Small intestine (tissue), 16 donors: ENCODE measurements at places on chromosomes 1 and 21.

GRCh38 chr1:230632273-230632873 lies 9.9 kb upstream of the COG2 start:
- peak; percentile 52 for DNase-seq
- H3K4me1 ChIP-seq = no peaks in the 10 kb centered on the region
- H3K36me3 ChIP-seq = no peaks in the 10 kb centered on the region
- H3K27ac ChIP-seq = no peak overlapping the region
- no peak overlapping the region for H3K4me3 ChIP-seq

DNA sequence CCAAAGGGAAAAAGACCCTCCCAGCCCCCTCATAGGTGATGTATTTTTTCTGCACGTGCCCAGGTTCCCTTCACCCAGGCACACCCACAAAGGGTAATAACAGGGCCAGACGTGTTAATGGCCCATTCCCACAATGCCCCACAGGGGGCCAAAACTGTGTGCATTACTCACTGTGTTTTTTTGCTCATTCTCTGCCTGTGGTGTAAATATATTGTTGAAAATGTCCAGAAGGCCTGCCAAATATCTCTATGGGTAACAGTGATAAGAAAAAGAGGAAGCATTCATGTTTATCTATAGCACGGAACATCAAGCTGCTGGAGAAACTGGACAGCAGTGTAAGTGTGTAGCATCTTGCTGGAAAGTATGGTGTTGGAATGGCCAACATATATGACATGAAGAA lies 21.9 kb downstream of the RHEX start:
- no peaks in the 10 kb centered on the region for H3K36me3 ChIP-seq
- H3K27me3 ChIP-seq = no peaks in the 10 kb centered on the region
- no peak for DNase-seq
- no peaks in the 10 kb centered on the region for H3K4me1 ChIP-seq
- H3K27ac ChIP-seq = no peak overlapping the region

GRCh38 chr1:154972517-154973343 lies 1.8 kb upstream of the CKS1B start:
- H3K4me1 ChIP-seq = peaks cover 18% of the 10 kb centered on the region
- H3K4me3 ChIP-seq = no peak overlapping the region
- no peaks in the 10 kb centered on the region for H3K36me3 ChIP-seq
- peak overlapping the region; percentile 97 for H3K27ac ChIP-seq
- H3K27me3 ChIP-seq = no peaks in the 10 kb centered on the region

DNA sequence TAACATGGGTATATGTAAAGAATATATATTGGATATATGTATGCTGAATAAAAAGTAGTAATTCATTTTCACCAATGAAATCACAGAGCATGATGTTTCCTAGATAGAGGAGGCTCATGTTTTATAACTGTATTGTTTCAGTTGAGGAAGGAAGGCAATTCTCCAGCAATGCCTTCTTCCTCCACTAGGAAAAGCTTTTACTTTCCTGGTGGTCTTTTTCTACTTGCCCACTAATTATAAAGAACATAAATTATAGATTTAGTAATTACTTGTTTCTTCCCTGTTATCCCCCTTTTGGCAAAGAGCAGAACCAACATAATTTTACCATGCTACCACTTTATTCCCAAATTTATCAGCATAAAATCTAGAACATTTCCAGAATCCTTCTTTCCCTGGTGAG lies 159.0 kb downstream of the PLA2G4A start:
- no peak for DNase-seq
- H3K36me3 ChIP-seq = peaks cover 2% of the 10 kb centered on the region
- H3K4me3 ChIP-seq = no peak overlapping the region
- H3K4me1 ChIP-seq = peaks cover 4% of the 10 kb centered on the region

DNA sequence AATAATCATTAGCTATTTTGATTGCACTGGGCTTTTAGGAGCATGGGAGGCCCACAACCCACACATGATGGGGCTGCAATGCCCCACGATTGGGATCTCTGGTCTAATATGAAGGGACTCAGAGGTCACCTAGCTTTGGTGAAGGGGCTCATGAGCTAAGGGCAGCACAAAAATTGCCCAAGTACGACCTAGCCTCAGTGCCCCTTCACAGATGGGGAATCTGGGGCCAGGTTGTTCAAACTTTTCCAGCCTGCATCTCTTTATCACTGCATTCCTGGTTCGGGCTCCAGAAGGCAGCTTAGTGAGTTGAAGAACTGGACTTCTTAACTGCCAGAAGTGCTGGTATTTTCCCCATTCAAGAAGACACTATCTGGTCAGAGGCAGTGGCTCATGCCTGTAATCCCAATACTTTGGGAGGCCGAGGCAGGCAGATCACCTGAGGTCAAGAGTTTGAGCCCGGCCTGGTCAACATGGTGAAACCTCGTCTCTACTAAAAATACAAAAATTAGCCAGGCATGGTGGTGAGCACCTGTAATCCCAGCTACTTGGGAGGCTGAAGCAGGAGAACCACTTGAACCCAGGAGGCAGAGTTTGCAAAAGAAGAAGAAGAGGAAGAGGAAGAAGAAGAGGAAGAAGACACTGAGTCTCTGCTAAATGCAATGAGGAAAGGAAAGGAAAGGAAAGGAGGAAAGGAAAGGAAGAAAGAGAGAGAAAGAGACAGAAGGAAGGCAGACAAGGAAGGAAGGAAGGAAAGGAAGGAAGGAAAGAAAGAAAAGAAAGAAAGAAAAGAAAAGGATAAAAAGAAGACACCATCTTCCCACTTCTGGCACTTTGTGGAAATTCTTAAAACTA lies 258.5 kb upstream of the IRF2BP2 start:
- H3K36me3 ChIP-seq = no peaks in the 10 kb centered on the region
- H3K27ac ChIP-seq = no peak overlapping the region
- no peak overlapping the region for H3K4me3 ChIP-seq
- no peaks in the 10 kb centered on the region for H3K27me3 ChIP-seq

DNA sequence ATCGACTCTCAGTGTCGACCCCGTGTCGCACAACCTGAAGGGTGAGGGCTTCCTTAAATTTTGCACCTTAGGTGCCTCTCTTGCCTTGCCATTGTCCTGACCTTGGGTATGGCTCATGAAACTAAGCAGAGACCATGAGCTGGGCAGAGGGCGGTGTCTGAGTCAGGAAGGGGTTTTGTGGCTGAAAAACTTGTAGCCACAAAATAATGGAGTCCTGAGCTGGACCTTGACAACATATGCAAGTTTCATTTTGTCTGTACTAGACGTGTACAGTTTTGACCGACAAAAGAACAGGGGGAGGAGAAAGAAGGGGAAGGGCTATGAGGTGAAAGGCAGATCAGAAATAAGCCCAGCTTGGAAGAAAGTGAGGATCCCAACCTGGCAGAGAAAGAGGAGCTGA lies 8.3 kb upstream of the RUNX1 start:
- no peak for DNase-seq
- H3K4me1 ChIP-seq = no peaks in the 10 kb centered on the region
- no peaks in the 10 kb centered on the region for H3K36me3 ChIP-seq
- no peak overlapping the region for H3K4me3 ChIP-seq

DNA sequence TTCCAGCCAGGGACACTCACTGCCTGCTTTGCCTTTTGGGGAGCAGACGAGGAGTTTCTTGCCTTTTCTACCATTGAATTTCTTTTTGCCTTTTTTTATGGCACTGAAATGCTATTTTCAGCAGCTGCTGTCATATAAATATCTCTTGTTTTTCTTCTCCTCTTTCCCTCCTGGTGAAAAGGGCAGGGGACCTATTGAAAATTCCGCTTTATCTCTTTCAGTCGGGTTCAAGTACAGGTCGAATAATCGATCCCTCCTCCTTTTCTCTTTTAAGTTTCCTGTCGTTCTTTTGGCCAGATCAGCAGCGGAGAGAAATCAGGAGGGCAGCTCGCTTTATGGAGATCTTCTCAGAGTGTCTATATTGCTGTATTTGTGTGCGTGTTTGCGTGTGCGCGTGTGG lies 67.4 kb upstream of the CASZ1 start:
- H3K4me3 ChIP-seq = no peak overlapping the region
- peak; percentile 33 for DNase-seq
- no peaks in the 10 kb centered on the region for H3K36me3 ChIP-seq
- H3K27me3 ChIP-seq = peaks cover 35% of the 10 kb centered on the region
- H3K4me1 ChIP-seq = no peaks in the 10 kb centered on the region

GRCh38 chr1:1359664-1360468 lies 1.5 kb upstream of the MXRA8 start:
- H3K4me1 ChIP-seq = no peaks in the 10 kb centered on the region
- peaks cover under 1% of the 10 kb centered on the region for H3K27me3 ChIP-seq

- H3K36me3 ChIP-seq = no peaks in the 10 kb centered on the region
- H3K4me1 ChIP-seq = no peaks in the 10 kb centered on the region
- H3K27ac ChIP-seq = no peak overlapping the region
- peak; percentile 36 for DNase-seq
- no peak overlapping the region for H3K4me3 ChIP-seq
Measured at GRCh38 chr1:68384321-68384813, 65.4 kb downstream of the RPE65 start.

GRCh38 chr1:205354259-205355074 lies 2.3 kb downstream of the KLHDC8A start:
- no peaks in the 10 kb centered on the region for H3K27me3 ChIP-seq
- peak; percentile 71 for DNase-seq
- no peaks in the 10 kb centered on the region for H3K36me3 ChIP-seq
- peak overlapping the region; percentile 28 for H3K27ac ChIP-seq
- peaks cover 11% of the 10 kb centered on the region for H3K4me1 ChIP-seq
- H3K4me3 ChIP-seq = no peak overlapping the region

- H3K36me3 ChIP-seq = no peaks in the 10 kb centered on the region
- H3K4me3 ChIP-seq = no peak overlapping the region
Measured at GRCh38 chr1:65104854-65105534, 43.0 kb upstream of the AK4 start.

GRCh38 chr1:10494754-10495474 lies 20.2 kb downstream of the PEX14 start:
- H3K4me1 ChIP-seq = no peaks in the 10 kb centered on the region
- DNase-seq = peak; percentile 84
- no peaks in the 10 kb centered on the region for H3K27me3 ChIP-seq
- H3K4me3 ChIP-seq = no peak overlapping the region

- H3K4me3 ChIP-seq = no peak overlapping the region
- H3K36me3 ChIP-seq = no peaks in the 10 kb centered on the region
- no peaks in the 10 kb centered on the region for H3K4me1 ChIP-seq
- H3K27me3 ChIP-seq = no peaks in the 10 kb centered on the region
- no peak for DNase-seq
Measured at GRCh38 chr1:192732787-192733186, 76.1 kb upstream of the RGS2 start.

- DNase-seq = no peak
- no peak overlapping the region for H3K27ac ChIP-seq
- H3K36me3 ChIP-seq = no peaks in the 10 kb centered on the region
Measured at GRCh38 chr1:162161916-162162550, 92.5 kb downstream of the NOS1AP start.

DNA sequence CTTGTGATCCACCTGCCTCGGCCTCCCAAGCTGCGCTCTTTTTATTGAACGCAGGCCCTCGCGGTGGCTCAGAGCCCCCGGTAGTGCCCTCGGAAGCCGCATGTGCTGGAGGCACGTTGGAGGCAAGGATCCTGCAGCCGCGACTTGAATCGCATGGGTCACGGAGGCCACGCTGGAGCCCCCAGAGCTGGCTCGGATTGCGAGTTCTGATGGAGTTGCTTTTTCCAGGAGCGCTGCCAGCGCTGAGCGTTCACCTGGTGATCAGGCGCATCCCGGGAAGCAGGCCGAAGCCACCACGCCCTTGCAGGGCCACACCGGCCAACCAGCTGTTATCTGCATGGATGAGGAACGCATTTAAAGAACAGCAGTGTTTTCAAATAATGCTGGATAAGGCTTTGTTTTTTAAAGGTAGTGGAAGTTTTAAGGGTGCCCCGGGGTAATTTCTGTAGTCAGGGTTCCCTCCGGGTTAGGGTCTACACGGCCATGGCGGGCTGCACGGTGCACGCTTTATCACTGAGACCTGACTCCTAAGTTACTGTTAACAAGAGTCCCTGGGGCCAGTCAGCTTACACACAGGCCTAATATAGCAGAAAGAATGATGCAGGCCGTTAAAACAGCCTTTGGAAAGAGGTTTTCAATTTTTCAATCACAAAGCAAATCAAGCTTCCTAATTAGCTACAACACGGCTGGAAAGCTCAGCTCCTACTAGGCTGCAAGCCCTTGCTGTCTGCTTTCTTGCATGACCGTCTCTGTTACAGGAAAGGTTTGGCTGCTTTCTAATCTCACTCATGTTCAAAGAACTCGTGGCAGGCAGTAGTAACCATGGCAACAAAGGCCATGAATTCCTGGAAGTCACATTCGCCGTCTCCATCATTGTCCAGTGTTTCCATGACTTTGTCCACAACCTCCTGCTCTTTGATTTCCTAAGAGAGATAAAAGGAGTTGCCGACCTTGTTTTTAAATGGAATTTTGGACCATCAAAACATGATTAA lies 6.0 kb downstream of the S100B start:
- H3K36me3 ChIP-seq = no peaks in the 10 kb centered on the region
- no peak overlapping the region for H3K4me3 ChIP-seq
- no peaks in the 10 kb centered on the region for H3K4me1 ChIP-seq
- H3K27ac ChIP-seq = no peak overlapping the region

GRCh38 chr1:220810963-220811362 lies 24.2 kb downstream of the MTARC1 start:
- H3K27ac ChIP-seq = no peak overlapping the region
- no peaks in the 10 kb centered on the region for H3K27me3 ChIP-seq
- H3K4me1 ChIP-seq = no peaks in the 10 kb centered on the region
- DNase-seq = no peak
- H3K36me3 ChIP-seq = no peaks in the 10 kb centered on the region
- H3K4me3 ChIP-seq = no peak overlapping the region

GRCh38 chr1:110787328-110788071 lies 85.4 kb upstream of the CD53 start:
- H3K4me1 ChIP-seq = no peaks in the 10 kb centered on the region
- no peak overlapping the region for H3K27ac ChIP-seq
- no peak overlapping the region for H3K4me3 ChIP-seq
- H3K27me3 ChIP-seq = no peaks in the 10 kb centered on the region
- DNase-seq = no peak

- no peaks in the 10 kb centered on the region for H3K36me3 ChIP-seq
- no peak overlapping the region for H3K4me3 ChIP-seq
- no peaks in the 10 kb centered on the region for H3K4me1 ChIP-seq
- H3K27ac ChIP-seq = no peak overlapping the region
Measured at GRCh38 chr21:38861989-38862683, 56.4 kb downstream of the ETS2 start.

DNA sequence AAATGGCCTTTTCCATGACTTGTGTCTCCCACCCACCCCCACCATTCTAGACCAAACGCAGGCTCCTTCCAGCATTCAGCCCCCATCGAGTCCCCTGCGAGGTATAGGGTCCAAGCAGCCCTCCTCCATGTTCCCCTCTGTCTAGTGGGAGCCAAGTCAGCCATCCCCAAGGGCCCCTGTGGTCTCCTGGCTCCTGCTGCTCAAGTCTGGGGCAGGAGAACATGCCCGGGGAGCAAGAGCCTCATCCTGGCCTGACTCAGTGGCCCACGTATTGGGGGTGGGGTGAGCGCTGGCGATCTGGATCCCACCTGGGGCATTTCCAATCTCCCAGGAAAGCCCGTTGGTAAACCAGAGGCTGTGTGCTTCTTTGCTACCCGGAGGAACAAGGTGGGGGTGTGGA lies 4.1 kb upstream of the PRDM16 start:
- H3K36me3 ChIP-seq = peaks cover 54% of the 10 kb centered on the region
- no peak overlapping the region for H3K4me3 ChIP-seq
- H3K27ac ChIP-seq = no peak overlapping the region
- peaks cover 61% of the 10 kb centered on the region for H3K27me3 ChIP-seq
- no peaks in the 10 kb centered on the region for H3K4me1 ChIP-seq
- no peak for DNase-seq
